Endodermal cell (in vitro differentiated cells): ENCODE measurements at places on chromosomes 6 and 20. TPM values are rescaled to one million over a fixed set of nuclear protein-coding genes. Genes with fewer than 3 reads are reported as not detected.

- H3K4me3 ChIP-seq, result no peak overlapping the region
- peaks cover 15% of the 10 kb centered on the region for H3K4me1 ChIP-seq
- H3K27ac ChIP-seq, result no peak overlapping the region
- H3K36me3 ChIP-seq, result no peaks in the 10 kb centered on the region
- no peak for DNase-seq
- no peaks in the 10 kb centered on the region for H3K27me3 ChIP-seq
Observed at GRCh38 chr20:51156041-51156982, 133.4 kb upstream of the KCNG1 start.

The TP53TG5 gene
- total RNA-seq, result 1.1 and 2.4 TPM in 2 replicates

GRCh38 chr6:42165016-42165415, 8.1 kb upstream of the GUCA1A start:
- H3K4me3 ChIP-seq, result no peak overlapping the region
- no peaks in the 10 kb centered on the region for H3K36me3 ChIP-seq
- no peaks in the 10 kb centered on the region for H3K27me3 ChIP-seq
- H3K4me1 ChIP-seq, result no peaks in the 10 kb centered on the region
- no peak for DNase-seq

DNA sequence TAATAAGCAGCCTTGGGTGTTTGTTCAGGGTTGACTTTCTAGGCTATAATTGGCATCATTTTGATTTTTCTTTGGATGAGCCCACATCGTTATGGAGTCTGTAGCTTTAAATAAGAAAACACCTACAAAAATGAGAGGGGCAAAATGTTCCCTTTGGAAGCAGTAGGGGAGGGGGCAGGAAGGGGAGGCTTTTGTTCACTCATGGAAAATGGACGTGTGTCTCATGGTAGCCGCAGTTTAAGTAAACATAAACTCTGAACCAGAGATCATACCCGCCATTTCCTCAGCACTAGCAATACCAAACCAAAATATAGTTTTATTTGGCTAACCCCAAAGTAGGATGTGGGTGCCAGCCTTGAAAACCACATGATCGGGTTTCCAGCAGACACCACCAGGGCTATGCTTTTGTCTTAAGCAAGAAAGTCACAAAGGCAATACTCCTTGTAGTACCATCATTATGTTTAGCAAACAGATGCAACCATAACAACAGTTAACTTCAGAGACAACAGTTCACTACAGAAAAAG, 572.5 kb upstream of the JAG1 start:
- DNase-seq, result no peak
- H3K36me3 ChIP-seq, result no peaks in the 10 kb centered on the region
- H3K4me3 ChIP-seq, result no peak overlapping the region
- no peaks in the 10 kb centered on the region for H3K27me3 ChIP-seq
- peaks cover 25% of the 10 kb centered on the region for H3K4me1 ChIP-seq

The PACSIN1 gene
- total RNA-seq, result 7.1 to 9.4 TPM (median 7.3 TPM) in 3 replicates

DNA sequence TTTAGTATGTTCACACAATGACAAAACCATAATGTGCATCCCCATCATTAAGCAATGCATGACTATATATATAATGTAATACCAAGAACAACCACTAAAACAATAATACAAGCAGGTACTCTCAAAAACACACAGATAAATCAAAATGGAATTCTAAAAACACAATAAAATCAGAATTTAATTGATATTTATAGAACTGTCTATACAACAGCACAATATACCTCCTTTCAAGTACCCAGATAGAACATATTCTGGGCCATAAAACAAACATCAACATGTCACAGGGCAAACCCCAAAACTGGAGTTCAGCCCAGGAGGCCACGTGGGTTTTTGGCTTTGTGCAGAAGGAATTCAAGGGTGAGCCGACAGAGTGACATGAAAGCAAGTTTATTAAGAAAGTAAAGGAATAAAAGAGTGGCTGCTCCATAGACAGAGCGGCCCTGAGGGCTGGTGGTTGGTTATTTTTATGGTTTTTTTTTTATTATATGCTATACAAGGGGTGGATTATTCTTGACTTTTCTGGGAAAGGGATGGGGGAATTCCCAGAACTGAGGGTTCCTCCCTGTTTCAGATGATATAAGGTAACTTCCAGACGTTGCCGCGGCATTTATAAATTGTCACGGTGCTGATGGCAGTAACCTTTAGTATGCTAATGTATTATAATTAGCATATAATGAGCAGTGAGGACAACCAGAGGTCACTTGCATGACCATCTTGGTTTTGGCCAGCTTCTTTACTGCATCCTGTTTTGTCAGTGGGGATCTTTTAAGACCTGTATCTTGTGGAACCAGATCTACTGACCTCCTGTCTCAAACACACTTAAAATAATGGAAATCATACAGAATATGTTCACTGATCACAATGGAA, 5.6 kb downstream of the RAB23 start:
- no peaks in the 10 kb centered on the region for H3K36me3 ChIP-seq
- H3K4me3 ChIP-seq, result no peak overlapping the region
- no peaks in the 10 kb centered on the region for H3K4me1 ChIP-seq
- DNase-seq, result no peak
- no peaks in the 10 kb centered on the region for H3K27me3 ChIP-seq
- H3K27ac ChIP-seq, result no peak overlapping the region

DNA sequence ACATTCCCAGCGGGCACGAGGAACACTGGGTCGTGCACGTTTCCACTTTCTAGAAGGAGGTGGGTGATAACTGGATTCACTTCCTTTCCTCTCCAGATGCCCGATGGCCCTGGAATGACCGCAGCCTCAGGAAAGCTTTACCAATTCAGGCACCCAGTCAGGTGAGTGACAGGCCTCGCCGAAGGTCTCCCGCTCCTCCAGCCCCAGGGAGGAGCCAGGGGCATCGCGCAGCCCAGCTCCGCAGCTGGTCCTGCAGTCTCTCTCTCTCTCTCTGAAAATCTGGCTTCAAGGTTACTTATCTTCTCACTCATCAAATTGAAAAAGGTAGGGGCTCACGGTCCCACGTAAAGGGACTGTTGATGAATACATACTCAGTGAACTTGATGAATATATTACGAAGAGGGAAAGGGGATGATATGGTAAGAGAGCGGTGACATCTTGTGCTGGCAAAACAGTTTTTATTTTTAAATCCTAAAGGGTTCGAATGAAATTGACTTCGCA, 891 bp downstream of the RIPPLY2 start:
- peak; percentile 82 for DNase-seq
- H3K27me3 ChIP-seq, result peaks cover 70% of the 10 kb centered on the region
- H3K36me3 ChIP-seq, result no peaks in the 10 kb centered on the region
- H3K4me3 ChIP-seq, result peak overlapping the region; percentile 82
- no peak overlapping the region for H3K27ac ChIP-seq
